Calu3 (cell line): ENCODE measurements at places on chromosomes 2 and 18. TPM values are rescaled to one million over a fixed set of nuclear protein-coding genes. Genes with fewer than 3 reads are reported as not detected.

- no peak for DNase-seq
Measured at GRCh38 chr18:55629133-55629532, 41.1 kb upstream of the TCF4 start.

DNA sequence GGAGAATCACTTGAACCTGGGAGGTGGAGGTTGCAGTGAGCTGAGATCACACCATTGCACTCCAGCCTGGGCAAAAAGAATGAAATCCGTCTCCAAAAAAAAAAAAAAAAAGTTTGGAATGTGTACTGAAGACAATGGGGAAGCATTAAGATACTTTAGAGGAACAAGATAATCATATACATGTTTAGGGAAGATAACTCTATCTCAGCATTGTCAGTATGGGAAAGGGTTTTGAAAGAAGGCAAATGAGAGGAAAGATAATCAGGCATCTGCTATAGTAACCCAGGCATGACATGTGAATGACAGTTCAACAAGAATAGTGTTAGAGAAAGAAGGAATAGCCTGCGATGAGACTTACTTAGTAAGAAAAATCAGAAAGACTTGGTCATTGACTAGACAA is 112.0 kb downstream of the ATAD2B start:
- DNase-seq: no peak

DNA sequence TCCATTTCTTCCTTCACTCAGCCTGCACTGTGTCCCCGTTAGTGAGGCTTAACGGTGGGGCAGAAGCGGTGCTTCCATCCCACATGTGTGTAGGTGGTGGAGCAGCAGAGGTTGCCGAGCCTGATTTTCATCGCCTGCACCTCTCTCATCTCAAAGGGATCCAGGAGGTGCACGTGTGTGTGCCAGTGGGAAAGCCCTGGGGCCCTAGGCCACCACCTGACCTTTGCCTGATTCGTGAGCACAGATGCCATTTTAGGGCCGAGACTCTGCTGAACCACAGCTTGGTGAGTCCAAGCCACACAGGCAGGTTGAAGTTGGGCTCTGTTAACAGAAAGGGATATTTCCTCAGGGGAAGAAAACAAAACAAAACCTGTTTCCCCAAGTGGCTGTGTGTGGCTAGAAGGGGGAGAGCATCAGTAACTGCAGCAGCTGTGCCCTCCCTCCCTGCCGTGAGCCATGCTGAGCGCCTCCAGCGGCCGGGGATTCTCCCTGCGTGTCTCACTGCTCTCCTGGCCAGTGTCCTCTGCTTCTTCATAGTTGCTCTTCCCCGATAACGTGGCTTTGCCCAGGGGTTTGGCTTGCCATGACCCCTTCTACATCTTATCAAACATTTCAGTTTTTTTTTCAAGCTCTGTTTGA is 81.5 kb downstream of the MAPRE2 start:
- no peak for DNase-seq

- no peak for DNase-seq
Measured at GRCh38 chr2:55173438-55174054, 58.5 kb downstream of the CLHC1 start.

DNA sequence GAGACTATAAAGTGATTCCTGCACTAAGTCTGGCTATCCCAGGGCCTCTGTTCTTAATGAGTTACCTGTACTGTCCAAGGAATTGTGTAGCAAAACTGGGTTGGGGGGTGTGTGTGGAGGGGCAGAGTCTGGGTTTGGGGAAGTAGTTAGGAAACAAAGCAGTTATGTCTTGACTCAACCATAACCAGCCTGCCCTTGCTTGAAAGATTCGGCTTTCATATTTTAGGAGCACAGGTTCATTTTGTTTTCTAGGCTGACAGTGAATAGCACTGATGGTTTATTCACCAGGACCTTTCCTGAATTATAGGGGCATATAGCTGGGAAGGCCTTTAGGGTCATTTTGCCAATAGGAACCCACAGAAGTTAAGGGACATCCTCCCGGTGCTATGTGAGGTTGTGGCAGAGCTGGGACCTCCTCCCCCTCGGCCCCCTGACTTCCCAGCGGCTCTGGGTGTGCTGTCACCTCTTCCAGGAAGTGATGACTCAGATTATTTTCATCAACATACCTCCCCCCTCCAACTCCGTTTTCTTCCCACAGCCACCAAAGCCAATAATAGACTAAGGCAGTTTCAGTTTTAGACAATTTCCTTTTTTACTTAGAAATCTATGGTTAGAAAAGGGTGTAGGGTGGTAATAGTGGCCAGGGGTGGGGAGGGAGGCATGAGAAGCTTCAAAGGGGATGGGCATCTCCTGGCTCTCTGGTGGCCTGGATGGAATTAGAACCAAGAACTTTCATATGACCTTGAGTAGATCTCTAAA is 44.8 kb downstream of the SETBP1 start:
- peak; percentile 34 for DNase-seq

DNA sequence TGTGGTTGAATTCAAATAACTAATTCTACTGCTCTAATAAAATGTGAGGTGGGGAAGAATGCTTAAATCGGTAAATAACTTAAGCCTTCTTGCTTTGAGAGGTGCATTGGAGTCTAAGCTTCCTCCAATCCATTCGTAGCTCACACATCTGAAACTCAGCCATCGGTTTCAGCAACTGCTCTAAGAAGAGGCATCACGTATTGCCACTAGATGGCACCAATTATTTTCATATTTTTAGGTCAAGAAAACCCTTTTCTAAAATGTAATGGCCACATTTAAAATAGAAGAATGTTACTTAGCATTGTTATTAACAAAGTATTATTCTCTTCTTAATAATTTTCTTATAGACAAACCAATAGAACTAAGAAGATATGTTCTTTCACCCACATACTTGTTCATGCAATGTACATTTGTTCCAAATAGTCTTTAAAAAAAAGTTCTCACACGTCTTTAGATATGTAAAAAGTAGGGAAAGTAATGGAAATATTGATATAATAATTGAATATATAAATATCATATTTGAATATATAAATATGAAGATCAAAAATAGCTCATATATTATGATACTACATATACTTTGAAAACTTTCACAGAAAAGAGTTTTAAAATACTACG is 229.8 kb downstream of the CCDC178 start:
- peak; percentile 13 for DNase-seq

GRCh38 chr2:136980303-136980702 is 215.0 kb downstream of the THSD7B start:
- no peak for DNase-seq

The RAPGEF4 gene
- 0.37 and 1.8 TPM in 2 replicates for total RNA-seq

The ZC3H15 gene
- total RNA-seq: 81.8 and 86.5 TPM in 2 replicates

The ALLC gene
- not detected in 2 replicates for total RNA-seq
